Gastroesophageal sphincter (tissue), 4 donors: ENCODE measurements at places on chromosomes 7 and 10.

- no peak for ATAC-seq
These were observed 20.0 kb upstream of the C10orf90 start for GRCh38 chr10:126690534-126690933.

DNA sequence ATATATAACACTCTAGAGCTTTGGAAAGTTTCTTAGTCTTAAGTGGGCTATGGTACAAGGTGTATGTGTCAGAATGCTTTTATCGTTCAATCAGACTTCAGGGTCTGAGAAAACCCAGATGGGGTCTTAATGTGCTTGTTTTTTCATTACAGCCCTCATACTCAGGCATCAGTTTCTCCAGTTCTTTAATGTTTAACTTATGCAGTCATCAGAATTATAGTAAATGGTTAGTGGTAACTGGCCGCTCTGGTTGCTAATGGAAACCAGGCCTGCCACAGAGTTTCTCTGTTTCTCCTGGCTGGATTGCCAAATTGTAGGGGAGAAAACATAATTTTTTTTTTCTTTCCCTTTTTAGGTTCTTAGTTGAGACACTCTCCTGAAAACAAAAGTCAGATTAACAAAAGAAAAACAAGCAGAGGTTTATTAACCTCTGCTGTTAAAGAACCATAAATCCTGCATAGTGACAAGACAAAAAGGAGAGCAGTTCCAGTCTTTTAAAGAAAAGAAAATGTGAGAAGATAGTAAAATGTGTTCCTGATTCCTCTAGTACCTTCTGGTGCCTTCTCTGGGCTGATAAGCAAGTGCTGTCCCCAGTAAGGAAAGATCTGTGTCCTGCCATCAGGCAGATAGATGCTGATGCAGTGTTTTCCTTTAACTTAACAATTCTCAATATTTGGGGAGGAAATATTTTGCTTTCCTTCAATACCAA is 21.5 kb upstream of the GHITM start:
- ATAC-seq: no peak

GRCh38 chr10:120894556-120894955 is 43.4 kb downstream of the WDR11 start:
- ATAC-seq: no peak

- no peak for ATAC-seq
These were observed 158.0 kb downstream of the CDH23 start for GRCh38 chr10:71554671-71555070.

GRCh38 chr10:102578782-102579181 is 65.5 kb upstream of the TRIM8 start:
- ATAC-seq: no peak

GRCh38 chr7:68015122-68015977 is 1018.7 kb downstream of the TYW1 start:
- ATAC-seq: no peak

- ATAC-seq: no peak
These were observed 68.4 kb downstream of the ZRANB1 start for GRCh38 chr10:125010362-125010761.

GRCh38 chr7:41793556-41793955 is 90.7 kb upstream of the INHBA start:
- no peak for ATAC-seq

DNA sequence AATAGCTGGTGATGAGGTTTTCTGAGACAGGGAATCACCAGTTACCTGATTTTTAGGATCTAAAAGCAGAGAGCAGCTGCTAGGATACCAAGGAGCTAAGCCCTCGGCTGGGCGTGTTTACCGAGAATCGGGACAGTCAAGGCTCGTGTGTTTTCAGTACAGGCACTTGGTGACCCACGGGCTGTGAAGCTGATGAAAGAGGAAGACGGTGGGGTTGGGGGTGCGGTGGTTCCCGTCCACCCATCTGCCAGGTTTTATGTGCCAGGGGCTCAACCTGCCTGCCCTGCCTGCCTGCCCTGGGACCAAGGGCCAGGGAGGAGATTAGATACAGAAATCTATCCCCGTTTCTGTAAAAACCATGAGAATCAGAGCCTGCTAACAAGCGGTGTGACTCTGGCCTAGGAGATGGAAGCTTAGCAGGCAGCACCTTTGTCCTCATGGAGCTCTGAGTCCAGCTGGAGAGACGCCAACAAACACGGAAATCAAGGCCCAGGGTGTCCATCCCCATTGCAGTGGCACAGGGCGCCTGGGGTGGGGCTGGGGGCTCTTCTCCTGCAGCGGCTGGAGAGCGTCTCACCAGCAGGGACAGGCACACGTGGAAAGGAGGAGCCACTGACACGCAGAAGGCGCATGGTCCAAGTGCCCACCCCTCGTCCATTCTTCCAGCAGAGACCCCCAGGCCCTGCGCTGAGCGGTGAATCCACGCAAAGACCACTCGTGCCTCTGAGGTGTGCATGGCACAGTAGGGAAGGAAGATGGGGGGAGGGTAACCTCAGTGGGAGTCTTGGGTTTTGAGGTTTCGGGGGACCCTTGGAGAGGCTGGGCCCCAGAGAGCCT is 265.0 kb upstream of the TCERG1L start:
- no peak for ATAC-seq

GRCh38 chr7:128710481-128710880 is 28.7 kb upstream of the CALU start:
- no peak for ATAC-seq

GRCh38 chr10:84038035-84038434 is 101.3 kb upstream of the GHITM start:
- no peak for ATAC-seq
